HCT116 (cell line): ENCODE measurements at places on chromosomes 5 and 9. TPM values are rescaled to one million over a fixed set of nuclear protein-coding genes. Genes with fewer than 3 reads are reported as not detected.

The CD14 gene
- total RNA-seq: 0.42 TPM

The SPINK13 gene
- total RNA-seq: not detected

The ZNF608 gene
- 5.6 TPM for total RNA-seq

The TMEM215 gene
- not detected for total RNA-seq

The MARCOL gene
- total RNA-seq: not detected

The PCDHB10 gene
- not detected for total RNA-seq

The ENHO gene
- total RNA-seq: 6.1 TPM

The IL3 gene
- not detected for total RNA-seq

The IL4 gene
- not detected for total RNA-seq

The GARIN3 gene
- total RNA-seq: not detected

The ISL1 gene
- 1.3 TPM for total RNA-seq

The PCDHGA11 gene
- total RNA-seq: 0.39 TPM

GRCh38 chr5:40383749-40384651, 295.7 kb upstream of the PTGER4 start:
- DNase-seq: no peak

- no peak for DNase-seq
Observed at GRCh38 chr9:110283751-110284150, 27.4 kb upstream of the TXN start.

DNA sequence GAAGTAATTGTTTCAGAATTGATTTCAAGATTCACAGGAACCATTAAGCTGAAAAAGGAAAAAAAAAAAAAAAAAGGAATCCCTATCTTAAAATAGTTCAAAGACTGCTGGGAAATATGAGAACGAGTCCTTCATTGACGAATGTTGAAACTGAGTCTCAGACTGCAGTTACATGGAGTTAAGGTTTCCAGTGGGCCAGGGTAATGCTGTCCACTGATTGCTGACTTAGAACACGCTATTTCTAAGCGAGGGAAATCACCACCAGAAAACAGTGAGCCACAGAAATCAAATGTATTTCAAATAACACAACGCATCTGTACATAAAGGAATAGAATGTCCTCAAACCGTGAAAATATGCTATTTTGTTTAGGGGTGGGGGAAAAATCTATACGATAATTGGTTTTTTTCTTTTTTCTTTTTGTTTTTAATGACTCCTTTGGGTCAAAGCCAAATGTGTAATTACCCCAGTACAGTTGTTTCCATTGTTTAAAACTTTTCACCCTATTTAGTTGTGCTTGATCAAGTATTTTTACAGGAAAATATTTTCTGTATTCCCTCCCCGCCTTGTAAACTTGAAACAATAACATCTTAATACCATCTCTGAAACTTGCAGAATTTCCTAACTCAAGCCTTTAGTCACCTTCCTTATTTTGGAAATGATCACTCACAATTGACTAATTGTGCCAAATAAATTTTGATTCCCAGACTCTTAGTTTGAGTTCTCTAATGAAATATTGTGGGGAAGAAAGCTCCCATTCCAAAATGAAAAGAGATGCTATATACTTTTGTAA, 208.3 kb downstream of the MCTP1 start:
- no peak for DNase-seq

DNA sequence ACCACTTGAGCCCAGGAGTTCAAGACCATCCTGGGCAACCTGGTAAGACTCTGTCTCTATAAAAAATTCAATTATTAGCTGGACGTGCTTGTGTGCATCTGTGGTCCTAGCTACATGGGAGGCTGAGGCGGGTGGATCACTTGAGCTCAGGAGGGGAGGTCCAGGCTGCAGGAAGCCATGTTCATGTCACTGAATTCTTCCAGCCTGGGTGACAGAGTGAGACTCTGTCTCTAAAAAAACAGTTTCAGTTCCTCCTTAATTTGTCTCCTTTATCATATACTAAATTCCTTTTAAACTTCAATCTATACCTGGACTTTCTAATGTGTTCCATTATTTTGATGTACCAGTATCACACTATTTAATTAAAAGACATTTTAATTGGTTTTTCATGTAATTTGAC, 422.2 kb upstream of the TLE4 start:
- DNase-seq: no peak

GRCh38 chr5:103041071-103041676, 78.8 kb downstream of the GIN1 start:
- DNase-seq: peak; percentile 49

- DNase-seq: no peak
Observed at GRCh38 chr9:74846766-74847165, 41.0 kb downstream of the TRPM6 start.

GRCh38 chr9:89359751-89360261, 41.5 kb downstream of the SECISBP2 start:
- no peak for DNase-seq

DNA sequence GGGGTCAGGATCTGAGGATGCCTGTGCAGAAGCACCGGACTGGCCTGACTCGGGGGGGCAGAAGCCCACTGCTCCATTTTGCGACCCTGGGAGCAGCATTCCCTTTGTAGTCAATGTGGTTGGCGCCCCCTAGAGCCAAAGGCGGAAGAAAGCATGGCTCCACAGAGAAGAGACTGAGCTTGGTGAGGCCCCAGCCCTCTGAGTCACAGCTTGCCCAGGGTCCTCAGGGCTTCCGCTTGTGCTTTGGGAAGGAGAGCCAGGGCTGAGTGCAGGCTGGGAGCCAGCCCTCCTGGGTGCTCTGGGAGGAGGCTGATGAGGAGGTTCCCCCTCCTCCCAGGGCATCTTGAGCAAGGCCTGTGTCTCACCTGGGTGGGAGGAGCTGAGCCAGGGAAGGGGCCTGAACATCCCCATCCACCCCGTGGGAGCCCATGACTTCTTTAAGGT, 5.5 kb upstream of the AQP3 start:
- DNase-seq: peak; percentile 63

- DNase-seq: no peak
Observed at GRCh38 chr9:131976157-131977108, 103.2 kb downstream of the MED27 start.

DNA sequence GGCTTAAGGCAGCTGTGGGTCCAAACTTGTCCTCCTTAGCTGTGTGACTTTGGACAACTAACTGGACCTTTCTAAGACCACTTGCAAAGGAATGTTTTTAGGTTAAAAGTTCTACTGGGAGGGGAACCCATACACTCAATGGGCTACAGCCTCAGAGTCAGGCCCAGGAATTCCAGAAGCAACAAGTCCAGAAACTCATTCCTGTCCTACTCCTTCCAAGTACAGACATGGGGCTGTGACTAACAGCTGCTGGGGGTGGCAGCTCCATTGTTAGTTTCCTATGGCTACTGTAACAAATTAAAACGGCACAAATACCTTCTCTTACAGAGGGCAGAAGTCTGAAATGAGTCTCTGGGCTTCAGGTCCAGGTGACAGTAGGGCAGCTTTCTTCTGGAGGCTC, 12.4 kb upstream of the AKNA start:
- no peak for DNase-seq

DNA sequence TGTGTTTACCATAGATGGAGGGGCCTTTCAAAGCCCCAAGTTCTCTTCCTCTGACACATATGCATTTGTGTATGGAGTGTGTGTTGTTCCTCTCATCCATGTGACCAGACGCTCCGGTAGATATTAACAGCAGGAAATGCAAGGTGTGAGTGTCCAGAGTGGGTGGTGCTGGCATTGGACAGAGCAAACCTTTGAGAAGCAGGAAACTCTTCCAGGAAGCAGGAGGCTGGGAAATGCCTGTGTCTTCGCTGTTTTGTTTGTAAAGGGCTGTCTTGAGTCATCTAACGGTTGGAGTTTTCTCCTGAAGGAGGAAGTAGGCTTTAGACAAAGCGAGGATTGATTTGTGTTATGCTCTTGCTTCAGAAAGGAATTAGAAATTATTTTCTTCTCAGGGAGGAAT, 370.9 kb downstream of the PLK2 start:
- DNase-seq: no peak

- DNase-seq: no peak
Observed at GRCh38 chr9:127495884-127496555, 44.7 kb downstream of the LRSAM1 start.

DNA sequence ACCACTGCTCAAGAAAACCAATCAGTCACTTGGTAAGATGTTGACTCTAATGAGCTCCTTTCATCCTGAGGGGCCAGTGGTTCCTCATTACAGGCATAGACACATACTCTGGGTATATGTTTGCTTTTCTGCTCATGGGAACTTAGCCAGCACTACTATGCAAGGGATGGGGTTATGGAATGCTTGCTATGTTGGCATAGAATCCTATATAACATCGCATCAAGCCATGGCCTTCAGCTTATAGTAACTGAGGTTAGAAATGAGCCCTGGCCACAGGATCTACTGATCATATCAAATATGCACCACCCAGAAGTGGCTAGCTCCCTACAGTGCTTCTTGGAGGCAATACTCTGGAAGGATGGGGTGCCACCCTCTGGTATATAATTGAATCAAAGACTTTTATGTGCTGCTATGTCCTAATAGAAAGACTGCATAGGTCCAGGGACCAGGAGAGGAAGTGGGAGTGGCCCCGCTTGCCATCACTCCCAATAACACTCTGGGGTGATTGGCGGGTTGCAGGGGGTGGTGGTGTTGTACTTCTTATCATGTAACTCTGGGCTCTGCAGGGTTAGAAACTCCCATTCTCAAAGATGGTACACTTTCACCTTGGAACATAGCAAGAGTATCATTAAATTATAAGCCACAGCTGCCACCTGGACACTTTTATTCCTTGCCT, 70.3 kb downstream of the ZNF366 start:
- no peak for DNase-seq

DNA sequence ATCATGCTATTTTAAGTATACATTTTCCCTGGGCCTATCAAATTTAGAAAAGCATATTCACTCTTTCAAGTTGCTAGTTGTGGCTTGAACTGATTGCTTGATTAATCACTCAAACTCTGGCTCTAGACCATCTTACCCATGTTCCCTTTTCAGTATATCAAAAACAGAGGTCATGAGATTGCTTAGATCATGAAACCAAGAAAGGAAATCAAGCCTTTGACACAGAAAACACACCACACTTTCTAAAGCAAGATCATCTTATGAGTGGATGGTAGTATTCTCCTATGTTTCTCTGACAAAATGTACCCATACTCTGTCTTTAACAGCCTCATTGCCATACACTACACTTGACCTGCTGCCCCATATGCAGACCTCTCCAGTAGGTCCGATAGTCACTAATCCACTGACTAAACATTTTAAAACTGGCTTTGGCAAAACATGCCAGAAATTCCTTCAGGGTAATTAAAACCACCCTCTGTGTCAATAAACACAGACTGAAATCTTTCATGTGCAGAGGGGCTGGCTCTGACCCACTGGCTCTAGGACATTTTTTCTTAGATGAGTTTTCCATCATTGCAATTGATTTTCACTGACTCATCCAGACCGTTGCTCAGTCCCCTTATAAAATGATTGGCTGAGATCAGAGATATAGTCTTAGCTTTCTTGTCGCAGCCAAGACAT, 18.2 kb downstream of the PPP2R2B start:
- no peak for DNase-seq

- peak; percentile 13 for DNase-seq
Observed at GRCh38 chr5:123665822-123666371, 153.9 kb downstream of the CSNK1G3 start.

DNA sequence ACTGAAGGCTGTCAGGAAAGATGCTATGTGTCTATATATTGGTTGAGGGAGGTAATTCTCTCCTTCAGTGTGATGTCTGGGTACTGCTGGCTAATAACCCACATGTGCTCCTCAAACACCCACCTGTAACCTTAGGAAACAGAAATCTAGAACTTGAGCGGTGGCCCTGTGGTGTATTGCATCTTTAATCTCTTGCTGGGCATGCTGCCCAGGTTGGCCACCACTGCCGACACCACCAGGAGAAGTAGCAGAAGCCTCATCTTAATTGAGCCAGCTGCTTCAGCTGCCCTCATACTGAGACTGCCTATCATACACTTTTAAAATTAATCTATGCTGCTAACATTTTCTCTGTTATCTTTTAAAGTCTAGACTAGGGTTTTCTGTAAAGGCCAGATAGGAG, 103.5 kb upstream of the C5orf63 start:
- DNase-seq: no peak

DNA sequence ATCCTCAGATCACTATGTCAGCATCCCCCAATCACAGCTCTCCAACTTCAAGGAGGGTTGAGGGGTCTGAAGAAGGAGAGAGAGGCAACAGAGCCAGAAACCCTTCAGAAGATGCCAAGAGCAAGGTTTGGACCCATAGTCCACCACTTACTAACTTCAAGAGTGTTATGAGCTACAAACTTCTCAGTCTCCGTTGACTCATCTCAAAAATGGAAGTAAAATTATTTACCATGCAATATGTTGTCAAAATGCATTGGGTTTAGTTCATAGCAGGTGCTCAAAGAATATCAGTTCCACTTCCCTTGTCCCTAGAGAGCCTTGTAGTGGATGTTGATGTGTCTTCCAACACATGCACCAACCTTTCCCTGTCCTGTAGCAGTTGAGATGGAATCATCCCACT, 116.0 kb downstream of the KCNIP1 start:
- DNase-seq: no peak

DNA sequence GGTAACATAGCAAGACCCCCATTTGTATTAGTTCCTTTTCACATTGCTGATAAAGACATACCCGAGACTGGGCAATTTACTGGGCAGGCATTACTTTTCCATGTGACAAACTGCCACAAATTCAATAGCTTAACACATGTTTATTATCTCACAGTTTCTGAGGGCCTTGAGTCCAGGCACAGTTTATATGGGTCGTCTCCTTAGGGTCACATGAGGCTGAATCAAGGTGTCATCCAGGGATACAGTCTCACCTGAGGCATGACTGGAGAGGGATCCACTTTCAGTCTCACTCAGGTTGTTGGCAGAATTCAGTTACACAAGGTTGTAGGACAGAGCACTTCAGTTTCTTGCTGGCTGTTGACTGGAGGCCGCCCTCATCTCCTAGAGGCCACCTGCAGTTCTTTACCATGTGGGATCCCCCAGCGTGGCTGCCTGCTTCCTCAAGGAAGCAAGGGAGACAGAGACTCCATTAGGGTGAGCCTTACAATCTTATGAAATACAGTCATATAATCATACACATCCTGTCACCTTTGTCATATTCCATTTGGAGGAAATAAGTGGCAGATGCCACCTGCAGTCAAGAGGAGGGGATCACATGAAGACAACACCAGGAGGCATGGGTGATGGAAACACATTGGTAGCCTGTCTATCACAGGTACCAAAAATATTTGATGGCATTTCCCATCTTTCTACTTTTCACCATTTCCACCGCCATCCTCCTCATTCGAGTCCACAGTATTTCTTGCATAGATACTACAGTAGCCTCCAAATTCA, 15.1 kb upstream of the ERAP1 start:
- DNase-seq: no peak

GRCh38 chr9:89097219-89097618, 81.4 kb downstream of the SHC3 start:
- no peak for DNase-seq
